ENCODE measurements at places on chromosomes 7 and 10.

DNA sequence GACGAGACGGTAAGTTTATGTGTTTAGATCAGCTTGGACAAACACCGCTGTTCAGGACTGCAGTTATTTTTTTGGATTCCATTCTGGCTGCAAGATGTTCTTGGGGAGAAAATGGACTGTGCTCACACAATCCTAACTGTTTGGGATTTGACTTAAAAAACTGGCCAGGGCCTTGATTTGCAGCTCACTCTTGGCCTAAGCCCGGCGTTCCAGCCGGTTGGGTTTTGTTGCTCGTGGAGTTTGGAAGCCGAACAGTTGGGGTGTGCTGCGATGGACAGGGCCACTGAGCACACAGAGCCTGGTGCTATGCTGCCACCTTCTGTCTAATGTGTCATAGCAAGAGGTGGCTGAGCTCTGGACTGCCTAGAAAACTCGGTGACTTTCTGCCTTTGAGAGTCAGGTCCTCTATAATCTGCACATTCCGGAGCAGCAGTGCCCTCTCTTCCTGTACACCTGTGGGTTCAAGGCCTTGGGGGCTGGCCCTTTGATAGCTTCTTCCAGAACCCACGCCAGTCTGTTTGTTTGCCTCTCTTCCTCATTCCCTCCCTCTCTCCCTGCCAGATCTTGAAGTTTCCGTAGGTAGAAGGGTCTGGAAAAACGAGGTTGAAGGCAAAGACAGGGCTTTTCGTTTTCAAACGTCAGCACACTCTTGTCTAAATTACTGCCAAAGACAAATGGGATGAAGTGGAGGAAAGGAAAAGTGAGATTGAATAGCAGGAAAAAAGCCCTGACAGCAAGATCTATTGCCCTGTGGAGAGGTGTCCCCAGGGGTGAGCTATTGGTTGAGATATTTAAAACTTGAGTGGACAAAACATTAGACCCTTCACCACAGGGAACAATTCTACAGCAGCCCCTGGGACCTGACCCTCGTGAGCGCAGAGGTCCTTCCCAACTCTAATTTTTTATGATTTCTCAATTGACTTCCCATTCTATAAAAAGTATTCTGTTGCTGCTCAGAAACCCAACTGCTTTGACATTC is 167.5 kb upstream of the HABP2 start:
- DNase-seq: no peak

- DNase-seq: no peak
These were observed 53.2 kb downstream of the WDFY4 start for GRCh38 chr10:48737886-48738285.

DNA sequence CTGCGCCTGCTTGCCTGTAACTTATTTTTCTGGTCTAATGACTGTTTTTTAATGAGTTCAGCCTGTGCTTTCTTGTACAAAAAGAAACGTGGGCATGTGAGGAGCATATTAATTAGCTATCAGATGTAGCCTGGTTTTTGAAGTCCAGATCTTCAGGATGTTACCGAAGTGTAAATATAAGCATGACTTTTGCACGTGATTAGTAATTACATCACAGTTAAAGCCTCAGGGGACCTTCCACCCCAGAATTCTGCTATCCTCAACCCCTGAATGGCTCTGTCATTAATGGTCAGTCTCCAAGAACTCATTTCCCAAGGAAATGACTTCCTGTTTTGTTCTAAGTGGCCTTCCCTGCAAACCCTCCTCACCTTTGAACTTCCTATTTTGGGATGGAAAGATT is 2.1 kb upstream of the PRXL2A start:
- no peak for DNase-seq

- DNase-seq: no peak
These were observed 280.5 kb downstream of the ELFN1 start for GRCh38 chr7:1950452-1951158.

GRCh38 chr7:128713794-128714193 is 25.4 kb upstream of the CALU start:
- no peak for DNase-seq

- no peak for DNase-seq
These were observed 147.4 kb upstream of the AGR3 start for GRCh38 chr7:17029150-17029549.

DNA sequence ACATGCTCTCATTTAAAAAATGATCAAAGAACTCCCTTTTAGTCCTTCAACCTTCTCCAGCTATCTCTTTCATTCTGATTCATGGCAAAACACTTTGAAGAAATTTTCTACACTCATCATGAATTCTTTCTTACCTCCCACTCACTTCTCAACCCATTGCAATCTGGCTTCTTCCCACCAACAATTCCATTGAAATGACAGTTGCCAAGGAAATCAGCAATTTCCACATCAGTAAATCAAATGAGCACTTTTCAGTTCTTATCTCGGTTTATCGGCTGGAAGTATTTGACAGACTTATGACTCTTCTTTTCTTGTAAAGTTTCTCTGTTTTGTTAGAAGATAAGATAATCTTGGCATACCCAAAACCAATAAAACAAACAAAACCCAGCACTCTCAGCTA is 99.1 kb upstream of the CACNA2D1 start:
- DNase-seq: no peak

- DNase-seq: no peak
These were observed 33.8 kb downstream of the NOLC1 start for GRCh38 chr10:102185811-102186527.

DNA sequence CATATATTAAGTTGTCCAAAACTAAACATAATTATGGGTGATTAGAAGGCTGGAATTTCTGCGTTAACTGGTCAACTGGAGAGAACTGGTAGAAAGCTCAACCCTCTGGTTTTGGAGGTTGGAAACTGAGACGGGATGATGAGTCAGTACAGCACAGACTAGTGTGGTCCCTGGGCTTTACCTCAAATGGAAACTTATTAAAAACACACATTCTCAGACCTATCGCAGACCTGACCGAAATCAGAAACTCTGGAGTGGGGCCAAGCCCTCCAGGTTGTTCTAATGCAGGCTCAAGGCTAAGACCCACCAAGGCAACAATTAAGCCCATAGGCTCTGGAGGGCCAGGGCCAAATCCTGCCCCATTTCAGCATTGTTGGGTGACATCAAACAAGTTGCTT is 136.9 kb downstream of the KCNMA1 start:
- DNase-seq: no peak

DNA sequence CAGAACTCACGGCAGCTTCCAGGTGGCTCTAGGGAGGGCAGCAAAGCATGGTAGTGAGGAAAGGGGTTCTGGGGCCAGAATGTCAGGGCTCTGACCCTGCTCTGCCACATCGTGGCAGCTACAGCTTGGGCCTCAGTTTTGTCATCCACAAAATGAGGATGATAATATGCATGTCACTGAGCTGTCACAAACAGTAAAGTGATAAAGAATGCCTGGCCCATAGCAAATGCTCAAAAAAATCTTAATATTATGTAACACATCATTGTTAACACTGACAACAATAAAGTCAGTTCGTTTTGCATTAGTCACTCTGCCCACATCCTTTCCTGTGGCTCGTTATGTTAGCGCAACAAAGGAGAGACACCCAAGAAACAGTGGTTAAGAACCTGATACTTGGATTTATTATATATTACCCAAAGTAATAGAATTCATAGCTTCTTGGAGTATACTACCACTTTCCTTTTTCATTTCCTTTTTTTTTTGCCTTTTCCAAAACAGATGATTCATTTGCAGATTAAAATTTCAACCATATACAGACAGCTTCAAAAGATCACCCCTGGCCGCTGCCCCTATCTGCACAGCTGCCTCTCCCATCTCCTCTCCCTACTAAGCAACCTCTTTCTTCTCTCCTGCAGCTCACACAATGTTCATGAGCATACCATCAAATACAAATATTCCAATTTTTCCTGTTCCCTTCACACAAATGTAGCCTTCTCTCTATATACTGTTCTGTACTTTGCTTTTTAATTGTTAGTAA is 45.5 kb upstream of the DDC start:
- peak; percentile 21 for DNase-seq

DNA sequence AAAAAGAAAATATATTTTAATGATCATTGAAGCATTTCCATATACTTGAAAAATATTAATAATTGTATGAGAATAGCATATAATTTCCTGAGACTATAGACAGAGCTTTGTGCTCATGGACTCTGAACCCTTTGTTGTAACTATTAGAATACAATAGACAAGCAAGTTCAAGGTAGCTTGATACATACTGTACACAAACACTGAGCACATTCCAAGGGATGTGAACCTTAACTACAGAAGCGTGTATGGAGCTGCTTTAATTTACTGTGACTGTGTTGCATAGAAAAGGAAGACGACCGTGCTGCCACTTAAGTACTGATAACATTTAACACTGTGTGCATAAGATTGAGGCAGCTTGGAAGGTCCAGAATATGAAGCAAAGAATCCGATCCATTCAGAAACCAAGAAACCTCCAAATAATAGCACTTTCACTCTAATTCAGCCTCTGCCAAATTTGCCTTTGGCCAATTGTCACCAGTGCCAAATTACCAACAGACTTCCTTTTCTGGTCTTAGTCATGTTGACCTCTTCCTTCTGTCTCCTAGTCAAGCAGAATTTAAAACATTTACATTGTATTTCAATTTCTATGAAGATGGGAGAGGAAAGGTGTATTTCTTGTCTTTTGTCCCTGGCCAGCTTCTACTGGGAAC is 566.1 kb upstream of the GALNT17 start:
- no peak for DNase-seq

- DNase-seq: no peak
These were observed 36.2 kb downstream of the LAMB1 start for GRCh38 chr7:107966711-107967110.

Measured in stimulated activated CD8-positive, alpha-beta memory T cell treated with anti-CD3 and anti-CD28 coated beads, Interleukin-4, amount 100 ng/mL, for 4 hours (primary cell).